Small intestine (tissue), 16 donors: ENCODE measurements at places on chromosomes 2 and 18.

DNA sequence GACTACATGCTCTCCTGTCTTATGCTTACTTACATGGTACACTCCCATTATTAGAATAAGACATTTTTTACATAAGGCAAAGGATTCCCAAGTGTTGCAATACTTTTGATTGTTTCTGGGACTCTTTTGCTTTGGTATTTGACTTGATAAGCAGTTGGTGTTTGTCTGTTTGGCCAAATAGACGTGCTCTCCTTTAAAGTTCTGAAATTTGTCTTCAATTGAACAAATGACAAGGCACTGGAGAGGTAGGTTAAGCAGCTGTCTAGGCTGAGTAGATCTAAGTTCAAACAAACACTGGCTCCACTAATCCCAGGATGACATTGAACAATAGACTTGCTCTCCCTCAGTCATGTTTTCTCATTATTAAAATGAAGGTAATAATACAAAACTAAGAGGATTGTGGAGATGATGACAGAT lies 430.5 kb downstream of the STK39 start:
- DNase-seq = no peak

GRCh38 chr2:232567721-232568120 lies 17.2 kb downstream of the EIF4E2 start:
- DNase-seq = no peak

GRCh38 chr2:109346601-109347228 lies 217.7 kb downstream of the SH3RF3 start:
- DNase-seq = no peak

DNA sequence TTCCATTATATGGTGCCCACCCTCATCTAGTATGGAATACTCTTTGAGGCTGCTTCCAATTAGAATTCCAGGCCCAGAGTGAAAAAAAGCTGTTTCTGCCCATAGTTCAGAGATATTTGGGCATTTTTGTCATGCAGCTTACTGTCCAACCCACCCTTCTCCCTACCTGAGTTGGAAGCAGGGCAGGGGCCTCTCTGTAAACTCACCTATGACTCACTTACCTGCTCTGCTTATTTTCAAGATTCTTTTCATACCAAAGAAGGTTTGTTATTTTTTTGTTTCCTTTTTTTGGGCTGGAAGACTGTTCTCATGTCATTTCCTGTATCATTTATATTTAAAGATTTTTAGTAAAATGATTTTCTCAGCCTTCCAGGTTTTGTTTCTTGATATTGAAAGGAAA lies 38.4 kb upstream of the PPP1R1C start:
- DNase-seq = no peak

DNA sequence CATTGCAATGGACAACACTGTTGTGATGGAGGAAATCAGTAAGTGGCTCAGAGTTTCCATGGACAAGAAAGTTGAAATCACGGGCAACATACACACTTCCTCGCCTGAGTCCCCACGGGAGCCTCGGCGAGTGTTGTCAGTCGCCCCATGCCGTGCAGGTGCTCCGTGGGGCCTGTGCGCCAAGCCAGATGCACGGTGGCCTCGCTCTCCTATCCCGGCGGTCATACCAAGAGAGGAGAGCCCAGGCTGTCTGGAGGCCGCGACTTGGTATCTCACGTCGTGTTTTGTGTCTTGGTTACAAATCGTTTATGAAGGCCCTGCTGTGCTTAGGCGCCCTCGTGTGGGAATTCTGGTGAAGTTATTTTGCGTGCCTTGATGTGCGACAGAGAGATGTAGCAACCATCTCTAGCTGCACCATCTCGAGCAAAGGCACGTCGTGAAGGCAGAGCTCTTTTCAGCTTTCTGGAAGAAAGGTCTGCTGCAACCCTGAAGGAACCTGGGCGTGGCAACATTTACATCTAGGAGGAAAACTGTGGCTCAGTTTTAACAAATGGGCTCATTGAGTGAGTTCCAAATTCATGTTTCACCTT lies 21.8 kb downstream of the ATG4B start:
- DNase-seq = peak; percentile 72

DNA sequence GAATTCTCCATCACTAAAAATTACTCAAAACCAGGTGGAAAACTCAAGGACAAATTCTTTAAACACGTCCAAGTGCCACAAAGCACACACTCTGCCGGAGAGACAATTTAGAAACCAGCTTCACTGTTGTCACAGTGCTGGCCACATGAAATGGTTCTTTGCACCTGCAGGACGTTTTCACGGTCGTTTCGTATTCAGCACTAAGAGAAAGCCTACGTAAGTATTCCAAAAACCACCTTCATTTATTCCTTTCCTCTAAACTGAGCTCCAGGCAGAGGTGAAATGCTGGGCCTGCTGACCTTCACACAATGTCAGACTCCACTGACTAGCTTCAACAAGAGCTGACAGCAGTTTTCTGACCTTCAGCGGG lies 680 bp downstream of the ATP5F1A start:
- peak; percentile 46 for DNase-seq

GRCh38 chr18:1488394-1488793 lies 583.7 kb downstream of the ADCYAP1 start:
- DNase-seq = no peak

GRCh38 chr2:129829588-129829987 lies 149.9 kb upstream of the RAB6C start:
- no peak for DNase-seq

- no peak for DNase-seq
These were observed 562.0 kb downstream of the NR4A2 start for GRCh38 chr2:155770516-155770915.

- DNase-seq = peak; percentile 36
These were observed 20.1 kb downstream of the CTDP1 start for GRCh38 chr18:79699653-79700052.

- no peak for DNase-seq
These were observed 44.5 kb downstream of the CCDC74A start for GRCh38 chr2:131572175-131572574.

DNA sequence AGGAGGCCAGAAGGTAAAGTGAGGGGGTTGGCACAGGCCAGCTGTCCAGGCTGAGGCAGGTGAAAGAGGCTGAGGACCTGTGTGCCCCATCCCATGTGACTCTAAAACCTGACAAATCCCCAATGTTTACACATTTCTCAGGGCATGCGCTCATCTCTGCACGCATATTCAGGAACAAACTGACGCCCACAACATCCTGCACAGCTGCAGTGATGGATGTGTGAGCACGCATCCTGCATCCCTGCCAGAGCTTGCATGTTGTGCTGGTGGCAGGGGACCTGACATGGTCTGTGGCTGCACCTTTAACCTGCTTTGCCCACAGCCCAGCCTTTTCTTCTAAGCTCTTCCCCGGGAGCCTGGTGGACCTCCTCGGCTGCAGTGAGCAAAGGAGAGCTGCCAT lies 83.1 kb downstream of the FBXO15 start:
- no peak for DNase-seq

DNA sequence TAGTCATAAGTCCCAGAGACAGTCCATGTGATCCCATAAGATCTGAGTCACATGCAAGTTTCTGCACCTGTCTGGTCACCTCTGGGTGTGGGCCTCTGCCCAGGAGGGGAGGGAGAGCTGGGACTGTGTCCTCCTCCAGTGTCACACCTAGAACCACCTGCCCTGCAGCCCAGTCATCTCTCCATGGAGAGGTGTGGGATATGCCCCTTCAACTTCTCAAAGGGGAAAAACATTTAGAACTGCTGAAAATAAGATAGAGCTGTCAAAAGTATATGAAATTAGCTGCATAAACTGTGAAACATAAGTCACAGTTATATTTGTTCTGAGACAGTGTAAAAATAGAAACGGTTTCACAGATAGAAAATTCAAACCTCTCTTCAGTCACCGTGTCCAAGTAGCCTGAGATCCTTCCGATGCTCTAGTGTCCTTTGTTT lies 55.4 kb downstream of the NGEF start:
- DNase-seq = peak; percentile 16

DNA sequence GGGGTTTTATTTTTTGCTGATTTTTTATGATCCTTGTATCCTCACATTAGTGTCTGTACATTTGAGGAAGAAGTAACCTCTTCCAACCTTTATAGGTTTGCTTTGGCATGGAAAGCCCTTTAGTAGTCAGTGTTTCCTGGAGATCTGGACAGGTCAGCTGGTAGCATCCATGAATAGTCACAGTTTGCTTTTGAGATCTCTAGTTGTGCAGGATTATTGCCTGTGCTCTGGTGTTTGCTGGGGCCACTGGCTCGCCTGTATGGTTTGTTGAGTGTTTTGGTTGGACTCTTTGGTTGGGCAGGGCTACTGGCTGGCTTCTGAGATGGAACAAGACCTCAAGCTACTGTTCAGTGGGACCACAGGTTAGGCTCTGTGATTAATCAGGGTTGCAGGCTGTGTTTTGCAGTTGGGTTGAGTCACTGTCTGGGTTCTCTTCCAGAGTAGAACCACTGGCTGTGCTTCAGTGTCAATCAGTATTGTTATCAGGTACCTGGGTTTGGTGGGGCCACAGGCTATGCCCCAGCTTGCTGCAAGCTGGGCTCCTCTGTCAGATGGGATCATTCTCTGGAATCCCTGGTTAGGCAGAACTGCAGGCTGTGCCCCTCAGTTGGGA lies 20.0 kb downstream of the SP140L start:
- no peak for DNase-seq

GRCh38 chr2:201839727-201840126 lies 33.4 kb downstream of the CDK15 start:
- DNase-seq = no peak

DNA sequence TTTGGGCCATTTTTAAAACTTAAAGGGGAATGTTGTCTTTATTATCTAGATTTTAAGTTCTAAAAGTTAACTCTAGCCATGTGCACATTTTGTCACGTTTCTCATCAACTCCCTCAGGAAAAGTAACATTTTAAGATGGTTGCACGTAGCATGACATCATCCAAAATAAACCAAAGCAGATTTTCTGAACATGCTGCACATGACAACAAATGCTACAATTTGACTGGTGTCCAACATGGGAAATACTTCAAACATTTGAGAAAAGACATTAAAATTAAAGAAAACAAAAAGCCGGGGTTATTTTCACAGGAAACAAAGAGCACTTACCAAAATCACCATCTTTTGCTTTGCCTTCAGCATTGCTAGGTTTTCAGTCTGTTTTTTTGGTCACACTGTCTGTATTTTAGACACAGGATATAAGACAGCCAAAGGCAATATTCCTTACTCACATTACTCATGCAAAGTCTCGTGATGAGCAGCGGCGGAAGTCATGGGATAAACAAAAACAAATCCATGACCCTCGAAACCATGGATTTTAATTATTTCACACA lies 51.3 kb upstream of the RND3 start:
- no peak for DNase-seq

- DNase-seq = no peak
These were observed 149.2 kb downstream of the PLEKHA3 start for GRCh38 chr2:178629463-178629862.

DNA sequence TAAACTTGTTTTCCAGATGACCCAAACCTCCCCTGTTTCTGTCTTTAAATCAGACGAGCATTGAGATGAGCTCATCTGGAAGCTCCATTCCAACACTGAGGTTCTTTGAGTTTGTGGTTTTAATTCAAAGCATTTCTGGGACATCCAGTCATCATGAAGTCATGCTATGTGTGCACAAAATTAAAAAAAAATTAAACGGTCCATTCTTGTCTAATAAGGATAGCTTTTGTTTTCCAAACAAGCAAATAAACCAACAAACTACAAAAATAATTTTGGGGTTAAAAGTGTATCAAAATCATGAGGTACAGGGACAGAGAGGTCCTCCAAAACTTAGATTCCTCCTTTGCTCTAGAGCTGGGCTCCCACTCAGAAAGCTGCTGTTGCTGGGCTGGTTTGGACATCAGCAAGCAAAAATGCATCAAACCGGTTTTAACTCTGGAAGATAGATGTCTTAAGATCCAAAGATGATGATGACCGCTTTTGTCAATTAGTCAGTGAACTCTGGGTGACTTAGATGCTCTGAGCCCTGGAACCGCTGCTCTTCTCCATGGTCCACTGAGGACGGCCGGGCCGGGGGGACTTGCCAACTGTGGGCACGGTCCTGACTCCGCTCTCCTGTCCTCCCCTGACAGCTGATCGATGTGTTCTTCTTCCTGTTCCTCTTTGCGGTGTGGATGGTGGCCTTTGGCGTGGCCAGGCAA lies 65.4 kb downstream of the TRPM8 start:
- DNase-seq = no peak

DNA sequence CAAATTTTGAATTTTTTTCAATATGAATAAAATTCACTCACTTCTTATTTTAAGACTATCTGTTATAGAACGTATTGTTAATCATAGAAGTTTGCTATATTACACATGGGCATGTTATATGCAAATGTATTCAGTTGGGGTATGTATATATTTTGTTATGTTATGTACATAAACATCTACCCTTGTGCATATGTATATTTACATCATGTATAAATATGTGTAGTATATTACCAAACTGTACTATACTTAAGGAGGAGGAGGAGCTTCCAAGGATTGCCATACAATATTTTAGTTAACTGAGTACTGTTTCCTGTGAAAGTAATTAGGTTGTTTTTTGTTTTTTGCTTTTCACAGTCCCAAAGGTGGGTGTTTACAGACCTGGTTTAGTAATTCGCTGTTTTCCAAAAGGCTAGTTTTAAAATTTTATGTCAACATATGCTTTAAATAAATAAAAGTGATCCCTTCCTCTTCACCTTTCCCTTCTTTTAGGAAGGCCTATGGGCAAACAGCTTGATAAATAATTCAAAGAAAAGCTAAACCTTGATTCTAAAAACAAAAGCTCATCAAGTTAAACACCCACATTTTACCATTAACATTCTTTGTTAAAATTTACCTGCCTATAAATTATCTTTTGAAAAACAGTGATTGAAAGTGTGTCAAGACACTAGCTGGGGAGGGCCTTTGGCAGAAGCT lies 12.9 kb upstream of the POU3F3 start:
- no peak for DNase-seq

GRCh38 chr2:97348265-97348664 lies 235.3 kb downstream of the ANKRD36 start:
- DNase-seq = no peak

- DNase-seq = peak; percentile 28
These were observed 118.5 kb downstream of the NRP2 start for GRCh38 chr2:205800773-205801172.

GRCh38 chr2:42572297-42573081 lies 4.1 kb downstream of the MTA3 start:
- DNase-seq = no peak

DNA sequence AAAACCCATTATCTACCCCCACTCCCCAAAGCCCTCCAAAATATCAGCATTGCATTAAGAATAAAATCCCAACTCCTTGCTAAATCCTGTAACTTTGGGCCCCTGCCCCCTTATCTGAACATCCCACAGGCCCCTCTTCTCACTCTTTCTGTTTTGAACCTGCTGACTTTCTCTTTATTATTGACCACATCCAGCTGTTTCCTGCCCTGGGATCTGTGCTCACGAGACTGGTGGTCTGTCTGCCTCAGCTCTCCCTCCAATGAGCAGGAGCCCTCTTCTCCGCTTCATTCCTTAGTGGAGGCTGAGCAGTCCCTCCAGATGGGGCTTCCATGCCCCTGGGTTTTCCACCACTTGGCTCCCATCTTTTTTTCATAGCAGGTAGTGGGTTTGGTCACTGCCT lies 116.9 kb downstream of the ACKR3 start:
- no peak for DNase-seq

DNA sequence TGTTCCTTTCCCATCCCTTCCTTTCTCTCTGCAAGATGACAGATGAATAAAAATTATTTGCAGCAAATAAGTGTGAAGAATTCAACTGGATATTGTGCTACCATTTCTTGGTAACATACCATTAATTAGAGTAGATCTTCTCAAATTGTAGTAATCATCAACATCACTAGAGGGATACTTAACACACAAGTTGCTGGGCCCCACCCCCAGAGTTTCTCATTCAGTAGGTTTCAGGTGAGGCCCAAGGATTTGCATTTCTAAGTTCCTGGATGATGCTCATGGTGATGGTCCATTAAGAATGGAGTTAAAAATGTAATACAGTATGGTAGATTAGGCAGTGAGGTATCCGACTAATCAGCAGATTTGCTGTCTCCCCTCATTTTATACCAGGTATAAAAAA lies 594.0 kb downstream of the ERBB4 start:
- no peak for DNase-seq
